ENCODE measurements at places on chromosomes 11 and 22.

GRCh38 chr11:102426000-102426399 is 26.6 kb downstream of the TMEM123 start:
- no peak overlapping the region for H3K27ac ChIP-seq
- H3K36me3 ChIP-seq, result peaks cover 6% of the 10 kb centered on the region
- no peak for DNase-seq
- peaks cover 47% of the 10 kb centered on the region for H3K4me1 ChIP-seq

DNA sequence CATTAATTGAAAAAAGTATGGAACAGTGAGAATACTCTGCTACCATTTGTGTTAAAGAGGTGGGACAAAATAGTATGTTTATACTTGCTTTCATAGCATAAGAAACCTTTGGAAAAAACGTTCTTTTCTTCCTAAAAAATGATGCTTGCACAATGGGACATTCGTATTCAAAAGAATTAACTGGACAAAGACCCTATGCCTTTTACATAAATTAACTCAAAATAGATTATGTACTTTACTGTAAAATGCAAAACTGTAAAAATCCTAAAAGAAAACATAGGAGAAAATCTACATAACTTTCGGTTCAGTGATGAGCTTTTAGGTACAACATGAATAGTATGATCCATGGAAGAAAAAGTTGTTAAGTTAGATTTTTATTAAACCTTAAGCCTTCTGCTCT is 166.2 kb downstream of the NELL1 start:
- peaks cover 3% of the 10 kb centered on the region for H3K4me1 ChIP-seq
- DNase-seq, result no peak
- no peaks in the 10 kb centered on the region for H3K27me3 ChIP-seq
- no peak overlapping the region for H3K4me3 ChIP-seq
- no peak overlapping the region for H3K27ac ChIP-seq

DNA sequence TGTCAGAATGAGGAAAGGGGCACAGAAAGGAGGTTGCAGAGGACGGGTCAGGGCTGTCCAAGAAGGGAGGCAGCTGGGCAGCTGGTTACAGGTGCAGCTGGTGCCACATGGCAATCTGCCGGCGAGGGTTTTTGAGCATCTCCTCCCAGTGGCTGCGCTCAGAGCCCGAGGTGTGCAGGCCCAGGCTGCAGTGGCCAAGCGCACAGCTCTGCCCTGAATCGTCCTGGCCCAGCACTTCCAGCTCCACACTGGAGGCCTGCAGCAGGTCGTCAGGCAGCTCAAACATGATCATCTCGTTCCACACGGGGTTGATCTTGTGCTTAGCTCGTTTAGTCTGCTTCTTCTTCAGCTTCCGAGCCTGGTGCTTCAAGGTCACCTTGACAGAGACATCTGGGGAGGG is 42.2 kb downstream of the SYT13 start:
- no peak overlapping the region for H3K4me3 ChIP-seq
- peaks cover 3% of the 10 kb centered on the region for H3K36me3 ChIP-seq
- no peaks in the 10 kb centered on the region for H3K27me3 ChIP-seq
- no peak for DNase-seq
- no peak overlapping the region for H3K27ac ChIP-seq
- peaks cover 2% of the 10 kb centered on the region for H3K4me1 ChIP-seq

- H3K27me3 ChIP-seq, result no peaks in the 10 kb centered on the region
- peak overlapping the region; percentile 95 for H3K4me3 ChIP-seq
- peaks cover 39% of the 10 kb centered on the region for H3K4me1 ChIP-seq
- peaks cover 15% of the 10 kb centered on the region for H3K36me3 ChIP-seq
Observed at GRCh38 chr11:59173080-59173963, 1.4 kb downstream of the DTX4 start.

DNA sequence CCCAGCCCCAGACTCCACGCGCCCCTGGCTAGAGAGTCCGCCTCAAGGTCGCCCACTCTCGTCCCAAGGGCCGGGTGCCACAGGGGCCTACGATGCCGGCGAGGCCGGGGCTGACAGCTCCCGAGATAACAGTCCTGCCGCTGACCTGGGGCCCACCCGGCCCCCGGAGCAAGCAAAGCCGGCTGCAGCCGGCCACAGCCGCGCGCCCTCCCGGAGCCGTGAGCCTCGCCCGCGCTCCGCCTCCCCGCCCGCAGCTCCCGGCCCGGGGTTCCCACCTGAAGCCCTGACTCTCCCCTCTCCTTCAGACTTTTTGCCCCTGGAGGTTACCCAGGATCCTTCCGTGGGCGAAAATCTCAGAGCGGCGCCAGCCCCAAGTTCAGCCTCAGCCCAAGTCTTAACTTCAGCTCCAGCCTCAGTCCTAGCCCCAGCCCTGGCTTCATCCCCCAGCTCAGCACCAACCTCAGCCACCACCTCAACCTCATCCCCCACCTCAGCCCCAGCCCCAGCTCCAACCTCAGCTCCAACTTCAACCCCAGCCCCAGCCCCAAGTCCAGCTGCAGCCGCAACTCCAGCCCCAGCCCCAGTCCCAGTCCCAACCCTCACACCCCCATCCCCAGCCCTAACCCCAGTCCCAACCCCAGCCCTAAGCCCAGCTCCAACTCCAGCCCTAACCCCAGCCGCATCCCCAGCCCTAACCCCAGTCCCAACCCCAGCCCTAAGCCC is 1.7 kb downstream of the KLHDC7B start:
- no peaks in the 10 kb centered on the region for H3K36me3 ChIP-seq
- H3K4me3 ChIP-seq, result no peak overlapping the region
- H3K27ac ChIP-seq, result no peak overlapping the region
- no peak for DNase-seq
- H3K4me1 ChIP-seq, result no peaks in the 10 kb centered on the region

DNA sequence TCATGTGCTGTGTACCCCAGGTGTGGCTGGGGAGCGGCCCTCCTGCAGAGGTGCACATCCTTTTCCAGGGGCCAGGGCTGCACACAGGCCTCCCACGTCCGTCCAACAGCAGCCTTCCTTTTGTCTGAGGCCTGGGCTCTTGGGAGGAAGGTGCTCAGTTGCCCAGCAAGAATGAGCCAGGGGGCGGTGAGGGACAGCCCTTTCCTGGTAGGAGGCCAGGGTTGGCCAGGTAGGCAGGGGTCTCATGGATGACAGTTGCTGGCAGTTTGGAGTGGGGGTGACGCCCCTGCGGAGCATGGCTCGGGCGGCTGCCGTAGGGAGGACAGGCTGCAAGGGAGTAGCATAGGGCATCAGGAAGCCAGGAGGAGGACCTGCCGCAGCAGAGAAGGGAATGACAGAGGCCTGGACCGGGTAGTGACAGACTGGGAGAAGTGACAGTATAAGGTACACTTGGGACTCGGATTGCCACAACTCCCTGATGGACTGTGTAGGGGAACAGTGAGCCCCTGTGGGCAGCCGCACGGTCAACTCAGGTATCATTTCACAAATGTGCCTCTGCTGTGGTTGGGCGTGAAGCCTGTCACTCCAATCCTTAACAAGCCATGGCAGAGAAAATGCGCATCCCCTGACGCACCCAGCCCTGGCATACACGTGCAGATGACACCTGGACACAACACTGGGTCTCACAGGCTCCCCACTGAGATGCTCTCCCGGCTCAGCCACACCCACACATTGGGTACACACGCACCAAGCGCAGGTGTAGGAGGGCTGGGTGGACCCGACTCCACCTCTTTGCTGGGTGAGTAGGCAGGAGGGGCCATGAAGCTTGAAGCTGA is 79.7 kb downstream of the DGCR2 start:
- DNase-seq, result no peak
- H3K4me3 ChIP-seq, result no peak overlapping the region

- no peak overlapping the region for H3K27ac ChIP-seq
- H3K4me3 ChIP-seq, result no peak overlapping the region
- H3K4me1 ChIP-seq, result no peaks in the 10 kb centered on the region
- H3K27me3 ChIP-seq, result no peaks in the 10 kb centered on the region
- no peaks in the 10 kb centered on the region for H3K36me3 ChIP-seq
Observed at GRCh38 chr11:70711095-70711910, 313.0 kb downstream of the CTTN start.

DNA sequence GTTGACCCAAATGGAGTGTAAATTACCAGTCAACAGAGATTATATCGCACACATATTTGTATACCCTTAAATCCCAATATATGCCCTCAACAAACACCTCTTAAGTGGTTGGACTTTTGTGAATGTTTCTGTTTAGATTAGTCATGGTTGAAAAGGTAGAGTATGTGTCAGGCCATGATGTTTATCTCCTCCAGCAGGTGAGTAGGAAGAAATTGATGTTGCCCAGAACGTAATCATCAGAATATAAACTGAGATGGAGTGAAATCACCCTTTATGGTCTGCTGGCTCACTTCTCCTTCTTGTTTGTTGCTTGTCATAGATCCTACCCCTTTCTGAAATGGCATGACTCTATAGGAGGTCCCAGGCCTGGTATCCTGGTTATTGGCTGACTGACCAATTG is 431.8 kb downstream of the ETS1 start:
- DNase-seq, result no peak
- no peaks in the 10 kb centered on the region for H3K36me3 ChIP-seq
- no peak overlapping the region for H3K4me3 ChIP-seq
- no peak overlapping the region for H3K27ac ChIP-seq

- no peaks in the 10 kb centered on the region for H3K36me3 ChIP-seq
- peaks cover 66% of the 10 kb centered on the region for H3K27me3 ChIP-seq
- H3K27ac ChIP-seq, result no peak overlapping the region
- H3K4me3 ChIP-seq, result no peak overlapping the region
Observed at GRCh38 chr11:72582206-72583176, 91.7 kb downstream of the PDE2A start.

DNA sequence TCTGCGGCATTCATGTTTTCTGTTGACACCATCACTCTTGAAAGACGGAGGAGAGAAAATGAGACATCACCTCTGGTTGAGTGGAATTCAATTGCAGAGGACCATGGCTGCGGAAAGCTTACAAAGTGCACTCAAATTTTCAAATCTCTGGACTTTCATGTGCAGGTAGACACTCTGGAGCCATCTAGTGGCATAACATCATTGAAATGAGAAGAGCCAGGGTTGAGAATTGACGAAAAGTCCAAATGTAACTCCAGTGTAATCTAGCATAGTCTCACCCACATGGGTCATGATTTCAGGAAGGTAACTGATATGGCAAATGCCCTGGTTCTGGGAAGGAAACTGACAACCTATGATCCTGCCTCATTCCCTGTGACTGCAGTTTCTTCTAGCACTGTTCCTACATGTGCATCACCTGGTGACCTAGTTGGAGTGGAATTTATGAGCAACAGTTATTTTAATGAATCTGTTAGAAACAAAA is 687.8 kb downstream of the KCNA4 start:
- H3K36me3 ChIP-seq, result no peaks in the 10 kb centered on the region
- DNase-seq, result no peak
- peaks cover 26% of the 10 kb centered on the region for H3K4me1 ChIP-seq
- H3K27me3 ChIP-seq, result peaks cover 4% of the 10 kb centered on the region
- H3K27ac ChIP-seq, result no peak overlapping the region
- no peak overlapping the region for H3K4me3 ChIP-seq

DNA sequence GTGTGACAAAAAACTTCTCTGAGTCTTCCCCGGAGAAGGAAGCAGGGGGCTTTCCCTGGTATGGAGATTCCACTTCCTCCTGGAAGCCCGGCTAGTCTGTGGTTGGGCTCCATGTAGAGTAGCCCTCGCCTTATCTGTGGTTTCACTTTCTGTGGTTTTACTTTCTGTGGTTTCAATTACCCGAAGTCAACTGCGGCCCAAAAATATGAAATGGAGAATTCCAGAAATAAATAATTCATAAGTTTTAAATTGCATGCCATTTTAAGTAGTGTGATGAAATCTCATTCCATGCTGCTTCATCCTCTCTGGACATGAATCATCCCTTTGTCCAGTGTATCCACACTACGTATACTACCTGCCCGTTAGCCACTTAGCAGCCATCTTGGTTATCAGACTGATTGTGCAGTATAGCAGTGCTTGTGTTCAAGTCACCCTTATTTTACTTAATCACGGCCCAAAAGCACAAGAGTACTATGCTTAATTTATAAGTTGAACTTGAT is 275.0 kb upstream of the SESN3 start:
- no peak overlapping the region for H3K4me3 ChIP-seq
- H3K27me3 ChIP-seq, result peaks cover 24% of the 10 kb centered on the region
- H3K36me3 ChIP-seq, result no peaks in the 10 kb centered on the region
- no peak for DNase-seq

DNA sequence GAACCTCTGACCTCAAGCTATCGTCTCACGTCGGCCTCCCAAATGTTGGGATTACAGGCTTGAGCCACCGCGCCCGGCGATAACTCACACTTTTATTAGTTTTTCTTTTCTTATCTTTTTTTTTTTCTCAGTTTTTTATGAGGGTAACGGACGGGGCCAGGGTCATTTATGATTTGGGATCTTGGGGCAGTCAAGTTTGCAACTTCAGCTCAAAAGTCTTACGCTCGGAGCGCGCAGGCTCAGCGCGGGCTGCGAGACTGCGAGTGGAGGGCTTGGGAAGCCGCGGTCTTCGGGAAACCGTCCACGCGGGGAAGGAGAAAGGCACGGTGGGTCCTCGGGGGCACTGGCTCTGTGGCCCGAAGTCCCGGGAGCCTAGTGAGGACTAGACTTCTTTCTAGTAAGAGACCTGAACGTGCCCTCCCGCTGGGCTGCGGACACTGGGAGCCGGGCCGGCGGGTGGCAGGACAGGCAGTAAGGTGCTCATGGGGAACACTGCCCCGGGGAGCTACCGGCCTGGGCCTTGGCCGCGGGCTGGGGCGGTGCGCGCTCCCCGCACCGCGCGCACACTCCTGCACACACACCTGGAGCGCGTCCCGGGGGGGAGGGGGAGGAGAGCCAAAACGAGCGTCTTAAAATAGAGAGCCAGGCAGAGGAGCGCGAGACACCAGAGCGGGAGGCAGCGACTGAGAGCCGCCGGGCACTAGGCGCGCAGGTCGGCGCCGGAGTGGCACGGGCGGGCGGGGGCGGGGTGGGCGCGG is 476 bp upstream of the BARX2 start:
- H3K4me3 ChIP-seq, result peak overlapping the region; percentile 73
- no peaks in the 10 kb centered on the region for H3K36me3 ChIP-seq
- H3K27ac ChIP-seq, result peak overlapping the region; percentile 91
- peaks cover 17% of the 10 kb centered on the region for H3K4me1 ChIP-seq
- peak; percentile 31 for DNase-seq
- H3K27me3 ChIP-seq, result peaks cover 89% of the 10 kb centered on the region

DNA sequence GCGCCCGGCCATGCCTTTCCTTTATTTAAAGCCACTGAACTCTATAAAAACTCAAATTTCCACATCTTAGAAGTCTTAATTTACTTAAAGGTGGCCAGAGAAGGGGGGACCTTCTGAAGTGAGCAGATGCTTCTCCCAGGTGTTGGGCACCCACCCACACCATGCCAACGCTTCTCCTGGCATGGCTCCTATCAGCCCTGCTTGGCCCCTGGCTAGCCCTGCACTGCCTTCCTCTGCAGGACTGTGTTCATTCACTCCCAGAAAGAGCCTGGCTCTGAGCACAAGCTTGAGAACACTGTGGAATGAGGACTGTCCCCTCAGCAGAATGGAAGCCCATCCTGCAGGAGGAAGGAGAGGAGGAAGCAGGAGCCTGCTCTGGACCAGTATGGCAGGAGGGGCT is 34.6 kb upstream of the ARFGAP3 start:
- DNase-seq, result no peak
- H3K4me3 ChIP-seq, result no peak overlapping the region
- H3K4me1 ChIP-seq, result peaks cover 15% of the 10 kb centered on the region
- no peak overlapping the region for H3K27ac ChIP-seq

- no peak overlapping the region for H3K27ac ChIP-seq
- no peak for DNase-seq
- no peaks in the 10 kb centered on the region for H3K27me3 ChIP-seq
- peaks cover 9% of the 10 kb centered on the region for H3K4me1 ChIP-seq
- no peak overlapping the region for H3K4me3 ChIP-seq
- peaks cover 1% of the 10 kb centered on the region for H3K36me3 ChIP-seq
Observed at GRCh38 chr11:76878014-76878413, 17.3 kb downstream of the ACER3 start.

- no peak overlapping the region for H3K27ac ChIP-seq
- H3K27me3 ChIP-seq, result no peaks in the 10 kb centered on the region
- H3K4me1 ChIP-seq, result no peaks in the 10 kb centered on the region
- no peak overlapping the region for H3K4me3 ChIP-seq
Observed at GRCh38 chr11:70842701-70843100, 409.7 kb downstream of the SHANK2 start.
